Vagina (tissue), 2 donors: ENCODE measurements at places on chromosomes 12 and 14. TPM values are rescaled to one million over a fixed set of nuclear protein-coding genes. Genes with fewer than 3 reads are reported as not detected.

Gene SPTB
- 0.98 TPM for total RNA-seq

Gene EMP1
- total RNA-seq: 675 TPM

Gene MTHFD1
- total RNA-seq: 40.3 TPM

- no peak for DNase-seq
Measured at GRCh38 chr12:108080363-108080762, 48.7 kb upstream of the WSCD2 start.

GRCh38 chr14:23660290-23661226 is 24.4 kb downstream of the DHRS2 start:
- DNase-seq: peak; percentile 89

DNA sequence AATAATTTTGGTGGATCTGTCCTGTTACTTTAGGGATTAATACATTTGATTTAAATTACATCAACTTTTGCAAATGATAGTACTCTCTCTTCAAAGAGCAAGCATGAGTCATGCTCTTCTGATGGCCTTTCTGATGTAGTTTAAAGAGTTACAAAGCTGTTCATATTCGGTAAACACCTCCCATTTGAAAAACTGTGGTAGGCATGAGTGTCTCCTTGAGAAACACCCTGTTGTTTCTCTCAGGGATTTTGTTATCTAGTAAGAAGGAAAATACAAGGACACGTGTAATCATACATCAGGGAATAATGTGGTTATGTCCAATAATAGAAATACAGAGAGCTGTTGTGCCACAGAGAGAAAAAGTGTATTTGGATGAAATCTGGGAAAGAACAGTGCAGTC is 53.3 kb upstream of the E2F7 start:
- no peak for DNase-seq
